ENCODE measurements at places on chromosomes 13 and 19. TPM values are rescaled to one million over a fixed set of nuclear protein-coding genes. Genes with fewer than 3 reads are reported as not detected.

DNA sequence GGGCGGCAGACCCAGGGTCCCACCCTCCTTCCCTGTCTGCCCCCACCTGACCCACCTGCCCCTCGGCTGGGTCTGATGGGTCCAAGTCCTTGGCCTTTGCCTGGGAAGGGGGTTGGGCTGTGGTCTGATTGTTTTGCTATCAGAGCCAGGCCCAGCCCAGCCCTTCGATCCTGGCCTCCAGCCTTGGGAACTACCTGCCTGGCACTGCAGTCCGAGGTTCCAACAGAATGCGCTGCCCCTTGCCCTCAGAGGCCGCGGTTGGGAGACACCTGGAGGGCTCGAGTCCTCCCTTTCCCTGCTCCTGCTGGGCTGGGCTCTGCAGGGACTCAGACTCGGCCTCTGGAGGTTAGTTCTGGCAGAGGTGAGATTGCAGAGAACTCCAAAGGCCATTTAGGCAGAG, 1.6 kb downstream of the CCL25 start:
- DNase-seq: no peak

DNA sequence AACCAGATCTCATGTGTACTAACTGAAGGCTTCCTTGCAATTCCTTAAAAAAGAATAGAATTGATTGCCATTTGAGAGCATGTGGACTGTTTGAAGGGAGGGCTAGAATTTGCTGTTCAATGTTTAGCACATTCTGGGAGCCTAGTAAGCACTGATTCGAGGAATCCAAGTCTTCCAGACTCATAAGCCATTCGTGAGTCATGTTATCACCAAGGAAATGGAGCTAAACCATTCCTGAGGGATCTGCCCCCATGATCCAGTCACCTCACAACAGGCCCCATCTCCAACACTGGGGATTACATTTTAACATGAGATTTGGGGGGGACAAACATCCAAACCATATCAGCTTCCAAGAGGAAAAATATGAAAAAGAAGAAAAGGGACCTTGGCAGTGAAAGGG, 276.4 kb downstream of the KCNRG start:
- no peak for DNase-seq

- DNase-seq: no peak
These were observed 16.7 kb downstream of the TM9SF2 start for GRCh38 chr13:99517984-99518383.

DNA sequence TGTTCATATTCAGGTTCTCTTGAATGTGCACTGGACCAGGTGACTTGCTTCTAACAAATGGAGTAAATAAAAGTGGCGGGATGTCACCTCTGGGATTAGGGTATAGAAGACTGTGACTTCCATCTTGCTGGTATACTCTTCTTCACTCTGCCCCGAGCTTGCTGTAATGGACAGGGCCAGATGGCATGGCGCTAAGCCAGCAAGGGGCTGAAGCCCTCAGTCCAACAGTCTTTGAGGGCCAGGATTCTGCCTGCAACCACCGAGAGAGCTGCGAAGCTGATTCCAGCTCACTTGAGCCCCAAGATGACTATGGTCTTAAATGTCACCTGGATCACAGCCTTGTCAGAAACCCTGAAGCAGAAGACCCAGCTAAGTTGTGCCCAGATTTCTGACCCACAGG, 600.0 kb downstream of the FGF9 start:
- DNase-seq: no peak

GRCh38 chr19:4962085-4962619, 6.8 kb upstream of the KDM4B start:
- no peak for DNase-seq

- no peak for DNase-seq
These were observed 42.0 kb upstream of the TM9SF2 start for GRCh38 chr13:99459099-99459850.

GRCh38 chr13:20142023-20142926, 18.6 kb downstream of the GJA3 start:
- DNase-seq: no peak

GRCh38 chr19:47714339-47714738, 1.1 kb downstream of the EHD2 start:
- DNase-seq: no peak

DNA sequence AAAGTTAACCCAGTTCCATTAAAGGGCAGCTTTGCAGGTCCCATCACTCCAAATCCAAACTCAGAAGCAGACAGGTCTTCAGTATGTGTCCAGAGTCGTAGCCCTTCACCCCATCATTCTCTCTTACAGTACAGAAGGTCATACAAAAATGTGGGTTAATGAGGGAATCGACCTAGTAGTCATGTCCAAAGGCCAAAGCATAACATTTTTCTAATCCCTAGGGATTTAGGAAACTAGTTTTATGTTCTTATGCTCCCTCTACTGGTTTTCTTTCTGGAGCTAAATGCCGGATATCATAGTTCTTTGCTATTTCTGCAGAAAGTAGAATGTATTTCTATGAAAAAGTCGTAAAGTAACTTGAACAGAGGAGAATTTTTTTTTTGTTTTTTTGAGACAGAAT, 72.2 kb downstream of the DHRS12 start:
- DNase-seq: no peak

GRCh38 chr19:41359741-41360140, 4.2 kb downstream of the B9D2 start:
- no peak for DNase-seq

GRCh38 chr13:97318532-97318931, 96.4 kb downstream of the MBNL2 start:
- DNase-seq: no peak

DNA sequence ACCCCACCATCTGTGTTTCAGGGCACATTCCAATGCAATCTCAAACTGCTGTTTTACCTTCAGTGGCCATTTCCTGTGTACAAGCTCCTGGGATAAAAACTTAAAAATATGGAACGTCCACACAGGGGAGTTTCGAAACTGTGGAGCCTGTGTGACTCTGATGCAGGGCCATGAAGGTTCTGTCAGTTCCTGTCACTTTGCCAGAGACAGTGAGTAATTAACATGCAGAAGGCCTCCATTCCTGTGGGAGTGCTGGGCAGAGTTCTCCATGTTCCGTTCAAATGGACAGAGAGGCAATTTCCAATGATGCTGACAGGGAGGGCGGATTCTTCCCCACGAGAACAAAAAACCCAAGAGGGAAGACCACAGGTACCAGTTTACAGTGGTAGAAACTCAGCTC, 24.4 kb downstream of the WDR88 start:
- no peak for DNase-seq

DNA sequence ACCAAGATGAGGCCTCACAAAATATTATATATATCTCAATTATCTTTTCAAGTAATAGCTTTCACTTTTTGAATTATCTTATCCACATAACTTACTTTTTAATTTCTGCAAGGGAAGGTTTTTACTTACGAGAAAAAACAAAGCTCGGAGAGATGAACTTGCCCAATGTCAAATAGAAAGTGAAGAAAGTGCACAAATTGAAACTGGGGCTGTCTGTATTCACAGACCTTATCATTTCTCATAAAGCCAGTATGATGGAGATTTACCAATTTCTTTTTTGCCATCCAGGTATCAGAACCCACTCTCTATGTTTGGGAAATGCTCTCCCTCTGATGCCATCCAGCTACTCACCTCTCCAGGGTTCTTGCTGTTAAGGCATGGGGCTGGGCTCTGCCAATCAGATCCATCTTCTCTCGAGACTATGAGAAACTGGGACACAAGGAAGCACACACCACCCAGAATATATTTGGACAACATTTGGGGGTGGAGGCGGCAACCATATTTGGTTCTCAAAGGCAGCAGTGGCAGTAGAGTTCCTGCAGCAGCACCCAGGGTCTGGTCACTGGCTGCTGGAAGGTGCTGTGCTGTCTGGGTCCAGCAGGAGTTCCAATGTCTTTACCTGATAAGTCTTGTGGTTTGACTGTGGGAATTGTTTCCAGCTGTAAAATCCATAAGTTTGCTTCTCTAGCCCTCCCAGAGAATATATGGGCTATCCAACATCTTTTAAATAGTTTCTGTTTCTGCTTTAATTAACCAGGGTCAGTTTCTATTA, 45.8 kb upstream of the SCEL start:
- no peak for DNase-seq

- DNase-seq: no peak
These were observed 541.8 kb upstream of the SLC10A2 start for GRCh38 chr13:103607995-103608394.

The ACTL9 gene
- not detected for polyA plus RNA-seq

The PSG1 gene
- not detected for polyA plus RNA-seq

The FUT2 gene
- not detected for polyA plus RNA-seq

The DCT gene
- polyA plus RNA-seq: not detected

The ZNF284 gene
- 1.1 TPM for polyA plus RNA-seq
